D341Med (cell line): ENCODE measurements at places on chromosomes 3 and 15.
A peak's percentile ranks its signal among the peaks of the same experiment; 100 is the strongest.

GRCh38 chr3:127000761-127001160 is 17.8 kb downstream of the PLXNA1 start:
- no peak for DNase-seq

- no peak for DNase-seq
Measured at GRCh38 chr3:33047842-33048834, 48.8 kb downstream of the GLB1 start.

GRCh38 chr15:37134699-37135131 is 34.4 kb upstream of the MEIS2 start:
- DNase-seq = peak; percentile 34

- DNase-seq = no peak
Measured at GRCh38 chr15:76312540-76313174, 1.4 kb upstream of the ETFA start.

GRCh38 chr3:42655980-42656679 is 2.6 kb downstream of the ZBTB47 start:
- no peak for DNase-seq

DNA sequence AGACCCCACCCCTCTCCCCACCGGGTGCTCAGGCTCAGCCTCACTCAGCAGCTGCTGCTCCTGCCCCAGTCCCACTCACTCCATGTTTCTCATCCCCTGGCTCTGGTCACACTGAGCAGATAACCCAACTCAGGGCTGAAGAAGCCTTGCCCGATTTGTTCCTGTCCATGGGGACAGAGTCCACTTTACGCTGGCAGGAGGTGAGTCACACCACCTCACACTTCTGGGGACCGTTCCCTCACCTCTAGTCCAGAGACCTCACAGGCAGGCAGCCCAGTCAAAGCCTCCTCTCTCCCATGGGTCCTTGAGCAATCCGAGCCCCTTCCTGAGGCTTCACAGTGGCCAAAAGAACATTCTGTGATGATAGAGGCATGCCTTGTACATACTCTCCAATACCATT is 1.4 kb downstream of the CIDEC start:
- no peak for DNase-seq

DNA sequence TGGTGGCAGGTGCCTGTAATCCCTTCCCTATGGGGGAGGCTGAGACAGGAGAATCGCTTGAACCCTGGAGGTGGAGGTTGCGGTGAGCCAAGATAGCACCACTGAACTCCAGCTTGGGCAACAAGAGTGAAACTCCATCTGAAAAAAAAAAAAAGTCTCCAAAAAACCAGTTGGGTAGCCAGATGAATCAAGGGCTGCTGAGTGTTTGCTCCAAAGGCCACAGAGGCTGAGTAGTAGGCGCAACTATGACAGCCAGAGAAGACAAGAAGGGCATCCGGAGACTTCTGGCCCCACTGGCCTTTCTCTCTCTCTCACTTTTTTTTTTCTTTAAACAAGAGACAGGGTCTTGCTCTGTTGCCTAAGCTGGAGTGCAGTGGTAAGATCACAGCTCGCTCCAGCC is 131.8 kb downstream of the SMAD6 start:
- DNase-seq = no peak

DNA sequence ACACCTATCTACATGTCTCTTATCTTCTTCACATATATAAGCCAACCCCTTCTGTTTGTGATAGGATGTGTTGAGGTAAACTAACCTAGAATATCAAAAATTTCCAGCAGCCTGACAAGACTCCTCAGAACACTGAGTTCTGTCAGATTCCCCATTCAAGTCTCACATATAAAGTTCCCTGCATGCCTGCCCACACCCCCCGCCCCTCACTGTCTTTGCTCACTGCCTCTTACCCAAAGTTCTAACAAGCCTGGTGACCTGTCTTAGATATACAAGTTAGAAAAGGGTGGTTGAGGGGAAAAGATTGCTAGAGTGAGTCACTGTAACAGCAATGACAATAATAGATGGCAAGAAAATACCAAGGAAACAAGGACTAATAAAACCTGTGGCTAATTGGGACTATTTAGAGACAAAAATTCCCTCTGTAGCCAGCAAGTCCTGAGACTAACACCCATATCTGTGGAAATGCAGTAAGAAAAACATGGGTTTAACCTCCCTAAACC is 40.1 kb downstream of the FBXO22 start:
- DNase-seq = no peak

- no peak for DNase-seq
Measured at GRCh38 chr3:72299321-72299802, 514.4 kb upstream of the PROK2 start.

- DNase-seq = no peak
Measured at GRCh38 chr15:49895347-49896223, 223.4 kb downstream of the ATP8B4 start.

DNA sequence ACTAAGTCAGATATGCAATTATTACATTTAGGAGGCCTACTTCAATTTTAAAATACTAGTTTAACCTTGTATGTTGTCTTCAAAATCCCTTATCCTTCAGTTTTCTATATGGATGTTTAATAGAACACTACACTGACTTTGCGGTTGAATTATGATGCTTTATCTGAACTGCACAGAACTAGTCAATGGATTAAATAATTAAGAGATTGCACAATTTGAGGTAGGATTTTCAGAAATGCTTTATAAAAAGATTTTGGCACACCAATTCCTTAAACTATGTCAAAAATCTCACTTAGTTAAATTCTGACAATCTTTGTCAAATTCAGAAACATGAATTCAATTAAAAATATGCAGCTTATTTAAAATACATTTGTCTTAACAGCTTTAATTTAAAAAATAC is 28.1 kb downstream of the ATOSA start:
- DNase-seq = no peak

GRCh38 chr3:50314342-50314741 is 8.2 kb downstream of the HYAL2 start:
- no peak for DNase-seq

DNA sequence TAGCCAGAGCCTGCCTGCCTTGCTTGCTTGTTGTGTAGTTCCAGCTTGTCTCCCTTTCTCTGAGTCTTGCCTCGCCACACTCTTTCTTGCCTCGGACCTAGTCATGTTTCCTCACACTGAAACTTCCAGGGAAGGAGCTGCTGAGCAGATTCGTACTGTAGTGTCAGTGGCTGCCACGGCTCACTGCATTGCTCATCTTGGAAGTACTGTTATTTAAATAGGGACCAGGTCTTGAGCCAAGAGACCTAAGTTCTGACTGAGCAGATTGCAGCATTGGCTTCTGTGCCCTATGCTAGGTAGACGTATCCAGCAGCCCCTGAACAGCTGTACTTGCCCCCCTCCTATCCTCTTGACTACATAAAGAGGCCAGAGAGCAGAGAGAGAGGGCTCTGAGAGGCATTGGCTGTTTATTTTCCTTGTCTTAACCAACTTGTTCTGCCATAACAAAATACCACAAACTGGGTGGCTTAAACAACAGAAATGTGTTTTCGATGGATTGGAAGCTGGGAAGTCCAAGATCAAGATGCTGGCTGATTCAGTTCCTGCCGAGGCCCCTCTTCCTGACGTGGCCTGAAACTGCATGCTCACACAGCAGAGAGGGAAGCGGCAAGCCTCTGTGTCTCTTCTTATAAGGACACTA is 5.8 kb upstream of the RARRES1 start:
- no peak for DNase-seq

DNA sequence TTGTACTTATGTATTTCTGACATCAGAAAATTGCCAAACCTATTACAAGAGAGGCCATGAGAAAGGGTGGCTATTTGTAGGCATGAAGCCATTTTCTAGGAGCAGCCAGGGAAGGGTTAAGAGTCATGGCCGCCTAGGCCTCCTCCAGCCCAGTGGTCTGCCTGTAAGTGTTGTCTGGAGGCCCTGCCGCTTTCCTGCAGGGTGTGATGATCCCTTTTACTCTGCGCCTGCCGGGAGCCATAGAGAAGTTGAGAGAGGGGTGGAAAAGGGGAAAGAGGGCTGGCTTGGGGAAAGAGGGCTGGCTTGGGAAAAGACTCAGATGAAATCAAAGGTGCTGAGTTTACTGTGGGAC is 29.1 kb upstream of the KCTD6 start:
- DNase-seq = no peak

- DNase-seq = no peak
Measured at GRCh38 chr15:58240191-58240932, 102.2 kb downstream of the AQP9 start.

GRCh38 chr3:133410191-133410892 is 10.5 kb downstream of the BFSP2 start:
- DNase-seq = no peak

DNA sequence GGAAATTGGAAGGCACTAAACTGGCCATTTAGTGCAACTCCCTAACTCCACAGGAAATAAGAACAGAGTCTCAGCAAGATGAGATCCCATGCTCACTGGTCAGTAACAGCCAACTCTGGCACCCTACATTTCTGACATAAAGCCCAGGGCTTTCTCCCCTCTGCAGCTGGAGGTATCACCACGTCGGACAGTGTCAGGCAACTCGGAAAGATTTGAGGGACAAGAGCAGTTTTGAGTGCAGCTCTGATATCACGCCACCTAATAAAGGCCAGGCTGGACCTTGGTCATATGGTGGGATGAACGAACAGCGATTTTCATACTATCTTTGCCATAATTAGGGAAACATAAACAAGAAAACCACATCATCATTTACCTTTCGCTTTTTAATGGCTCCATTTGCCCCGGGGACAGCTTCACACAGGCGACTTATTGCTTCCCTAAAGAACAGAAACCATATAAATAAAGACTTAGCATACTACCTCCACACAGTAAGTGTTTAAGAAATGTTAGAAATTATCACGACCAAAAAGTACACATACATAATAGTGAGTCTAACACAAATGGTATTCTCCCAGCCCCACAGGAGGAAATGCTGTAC is 12.5 kb downstream of the EID1 start:
- no peak for DNase-seq

- no peak for DNase-seq
Measured at GRCh38 chr3:10406414-10406813, 85.5 kb upstream of the SEC13 start.

GRCh38 chr3:123432832-123433523 is 15.9 kb downstream of the ADCY5 start:
- no peak for DNase-seq

DNA sequence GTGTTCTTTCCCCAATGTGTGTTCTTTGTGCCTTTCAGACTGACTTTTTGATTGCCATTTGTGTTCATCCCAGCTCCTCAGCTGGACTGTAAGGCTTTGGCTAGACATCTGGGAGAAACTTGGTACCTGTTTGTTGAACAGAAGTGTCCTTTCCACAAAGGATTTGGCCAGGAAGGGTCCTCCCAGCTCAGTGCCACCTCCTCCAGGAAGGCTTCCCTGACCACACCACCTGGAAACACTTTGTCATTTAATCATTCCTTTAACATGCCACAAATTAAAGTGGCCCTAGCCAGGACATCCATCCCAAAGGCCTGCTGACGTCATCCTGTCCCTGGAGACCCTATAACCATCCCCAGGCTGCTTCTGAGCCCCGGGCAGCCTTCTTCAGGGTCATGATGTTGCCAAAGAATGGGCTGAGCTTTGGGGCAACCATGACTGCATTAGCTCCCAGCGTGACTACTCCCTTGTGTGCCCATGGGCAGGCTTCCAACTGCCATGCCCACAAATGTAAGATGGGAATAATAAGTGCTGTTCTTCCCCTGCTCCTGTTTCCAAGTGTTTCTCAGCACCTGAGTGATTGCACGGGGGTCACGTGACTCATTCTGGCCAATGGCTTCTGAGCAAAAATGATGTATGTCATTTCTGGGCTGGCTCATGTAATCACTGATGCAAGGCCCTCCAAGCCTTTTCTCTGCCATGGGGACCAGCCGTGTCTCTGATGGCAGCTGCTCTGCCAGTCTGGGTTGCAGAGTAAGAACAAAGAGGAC is 112.5 kb upstream of the SMAD3 start:
- DNase-seq = no peak

GRCh38 chr3:36893826-36894225 is 51.0 kb downstream of the TRANK1 start:
- no peak for DNase-seq

DNA sequence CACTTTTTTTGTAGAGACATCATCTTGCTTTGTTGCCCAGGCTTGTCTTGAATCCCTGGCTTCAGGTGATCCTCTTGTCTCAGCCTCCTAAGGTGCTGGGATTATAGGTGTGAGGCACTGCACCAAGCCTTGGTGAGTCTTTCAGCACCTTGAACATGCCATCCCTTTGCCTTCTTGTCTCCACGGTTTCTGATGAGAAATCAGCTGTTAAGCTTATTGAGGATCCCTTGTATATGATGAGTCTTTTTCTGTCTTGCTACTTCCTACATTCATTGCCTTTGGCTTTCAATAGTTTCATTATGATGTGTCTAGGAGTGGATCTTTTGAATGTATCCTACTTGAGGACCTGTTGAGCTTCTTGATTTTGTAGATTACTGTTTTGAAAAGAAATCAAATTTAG is 35.9 kb upstream of the TMCC1 start:
- no peak for DNase-seq

- DNase-seq = no peak
Measured at GRCh38 chr3:23508464-23508863, 297.3 kb upstream of the UBE2E1 start.

- no peak for DNase-seq
Measured at GRCh38 chr15:95659656-95660055, 670.8 kb upstream of the NR2F2 start.

GRCh38 chr15:84961707-84962106 is 19.9 kb upstream of the PDE8A start:
- no peak for DNase-seq

DNA sequence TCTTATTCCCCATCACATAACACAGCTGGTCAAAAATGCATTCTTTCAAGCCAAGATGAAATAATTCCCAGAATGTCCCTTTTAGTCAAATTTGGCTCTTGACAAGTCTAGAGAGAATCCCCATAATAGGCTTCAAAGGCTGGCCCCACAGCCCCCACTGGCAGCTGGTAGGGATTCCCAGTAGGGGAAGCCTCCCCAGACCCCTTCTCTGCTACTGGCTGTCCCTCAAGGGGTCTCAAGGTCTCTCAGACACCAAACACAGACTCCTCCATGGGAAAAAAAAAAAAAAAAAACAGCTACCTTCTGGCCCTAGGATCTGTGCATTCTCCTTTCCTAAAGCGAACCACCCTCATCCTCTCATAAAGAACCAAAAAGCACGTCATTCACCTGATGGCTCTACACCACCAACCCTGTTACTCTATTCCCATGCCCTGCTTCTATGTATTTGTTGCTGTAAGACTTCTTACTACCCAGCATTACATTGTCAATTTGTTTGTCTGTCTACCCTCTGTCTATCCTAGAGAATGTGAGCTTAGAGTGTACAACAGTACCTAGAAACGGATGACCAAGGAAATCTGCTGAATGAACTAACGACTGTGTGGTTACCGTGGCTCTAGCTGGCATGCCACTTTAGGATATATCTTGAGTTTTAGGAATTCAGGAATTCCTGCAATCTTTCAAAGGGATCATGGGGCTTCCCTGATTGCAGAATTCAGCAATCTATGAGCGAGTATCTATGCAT is 164.1 kb upstream of the NSMCE3 start:
- DNase-seq = no peak

- no peak for DNase-seq
Measured at GRCh38 chr15:50381438-50381837, 26.4 kb upstream of the GABPB1 start.

- peak; percentile 45 for DNase-seq
Measured at GRCh38 chr3:129794311-129795185, 99.0 kb downstream of the TMCC1 start.

- DNase-seq = no peak
Measured at GRCh38 chr15:67865331-67865730, 25.5 kb upstream of the RNU6-1 start.
